ENCODE measurements at places on chromosomes 7 and 10. TPM values are rescaled to one million over a fixed set of nuclear protein-coding genes. Genes with fewer than 3 reads are reported as not detected.

DNA sequence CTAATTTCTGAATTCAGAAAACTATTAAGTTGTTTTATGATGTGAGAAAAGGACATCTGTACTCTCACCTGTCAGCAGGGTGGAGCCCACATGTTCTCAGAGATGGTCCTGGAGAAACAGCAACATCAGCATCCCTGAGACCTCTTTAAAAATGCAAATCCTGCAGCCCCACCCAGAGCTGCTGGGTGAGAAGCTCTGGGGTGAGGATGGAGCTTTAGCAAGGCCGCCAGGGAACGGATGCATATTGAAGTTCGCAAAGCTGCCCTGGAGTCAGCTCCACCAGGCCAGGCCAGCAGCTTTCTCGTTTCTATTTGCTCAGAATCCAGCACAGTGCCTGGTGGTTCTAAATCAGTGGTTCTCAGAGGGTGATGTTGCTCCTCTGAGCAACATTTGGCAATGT is 49.1 kb downstream of the PRKCQ start:
- no peak for DNase-seq

The GOLGA7B gene
- 0.15 TPM for polyA plus RNA-seq

- no peak for DNase-seq
Observed at GRCh38 chr7:87875151-87876039, 765 bp downstream of the SLC25A40 start.

- DNase-seq: no peak
Observed at GRCh38 chr7:57482-58255, 134.7 kb upstream of the FAM20C start.

DNA sequence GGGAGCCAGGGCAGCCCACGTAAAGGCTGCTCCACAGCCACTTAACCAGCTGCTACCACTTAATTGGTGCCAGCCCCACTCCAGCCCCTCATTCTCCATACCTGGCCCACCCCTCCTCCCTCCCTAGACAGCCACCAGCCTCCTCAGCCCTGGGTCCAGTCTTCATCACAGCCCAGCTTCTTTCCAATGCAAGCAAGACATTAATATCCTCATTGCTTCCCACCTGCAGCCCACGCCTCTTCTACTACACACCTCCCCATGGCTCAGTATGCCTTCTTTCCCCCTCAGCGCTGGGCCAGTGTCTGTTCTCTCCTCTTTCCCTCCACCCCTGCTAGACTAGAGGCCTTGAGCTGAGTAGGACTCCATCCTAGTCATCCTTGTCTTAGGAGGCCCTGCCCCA is 33.5 kb upstream of the UNC5B start:
- DNase-seq: no peak

GRCh38 chr10:86087716-86088115 is 278.9 kb downstream of the GRID1 start:
- DNase-seq: no peak

DNA sequence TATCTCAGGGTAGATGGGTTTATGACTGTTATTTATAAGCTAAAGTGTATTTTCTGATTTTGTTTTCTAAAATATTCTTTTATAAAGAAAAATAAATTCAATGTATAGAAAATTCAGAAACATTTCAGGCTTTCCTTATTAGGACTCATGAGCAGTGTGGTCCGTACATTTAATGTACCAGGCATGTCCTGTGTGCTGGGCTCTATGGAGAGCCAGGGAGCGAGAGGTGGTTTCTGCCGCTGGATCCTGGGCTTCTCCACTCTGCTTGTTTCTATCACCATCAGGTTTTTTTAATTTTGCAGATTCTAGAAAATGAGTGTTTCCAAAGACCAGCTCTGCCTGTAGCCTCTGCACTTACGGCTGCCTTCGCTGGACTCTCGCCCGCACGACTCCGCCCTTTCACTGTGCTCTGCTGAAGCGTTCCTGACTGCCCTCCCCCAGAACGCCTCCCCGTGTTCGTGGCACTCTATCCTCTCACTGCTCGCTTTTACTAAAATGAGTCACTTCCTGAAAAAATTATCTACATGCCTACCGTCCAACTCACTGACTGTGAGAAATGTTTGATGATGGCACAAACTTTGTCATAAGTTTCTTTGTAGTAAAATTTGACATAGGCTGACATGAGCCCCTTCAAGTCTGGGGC is 188.5 kb downstream of the ZMYND11 start:
- peak; percentile 77 for DNase-seq

The HOXA13 gene
- polyA plus RNA-seq: 6.2 TPM

- peak; percentile 24 for DNase-seq
Observed at GRCh38 chr10:25294032-25294926, 119.5 kb downstream of the GPR158 start.

The CPA2 gene
- 303 TPM for polyA plus RNA-seq

The PAX2 gene
- not detected for polyA plus RNA-seq

DNA sequence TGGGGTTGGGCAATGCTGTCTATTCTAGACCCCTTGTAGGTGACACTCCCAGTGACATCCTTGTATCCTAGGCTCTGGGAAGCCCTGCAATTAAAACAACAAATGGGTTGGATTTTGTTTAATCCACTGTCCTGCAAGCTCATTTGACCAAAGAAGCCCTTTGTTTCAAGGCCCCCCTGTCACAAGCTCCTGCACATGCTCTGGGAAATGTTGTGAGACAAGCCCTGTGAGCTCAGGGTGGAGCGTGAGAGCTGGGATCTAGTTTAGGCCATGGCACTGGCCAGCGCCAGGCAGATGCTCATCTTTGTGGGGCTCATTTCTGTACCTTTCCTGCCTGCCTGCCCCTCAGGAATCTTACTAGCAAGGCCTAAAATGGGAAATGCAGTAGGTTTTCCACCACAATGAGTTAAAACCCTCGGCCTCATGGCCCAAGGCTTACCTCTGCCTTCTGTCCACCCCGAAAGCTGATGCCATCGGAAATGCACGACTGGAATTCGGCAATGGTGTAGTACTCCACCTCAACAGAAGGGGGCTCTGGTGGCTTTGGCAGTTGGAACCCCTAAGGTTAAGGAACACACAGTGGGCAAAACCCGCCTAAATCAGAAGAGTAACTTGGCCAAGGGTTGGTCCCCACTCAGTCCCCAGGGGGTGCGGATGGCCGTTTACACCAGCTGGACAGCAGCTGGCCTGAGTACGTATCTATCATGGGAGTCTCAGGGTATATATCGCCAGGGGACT is 112.0 kb downstream of the NEURL1 start:
- no peak for DNase-seq

GRCh38 chr10:404346-404745 is 269.1 kb downstream of the ZMYND11 start:
- DNase-seq: peak; percentile 42

DNA sequence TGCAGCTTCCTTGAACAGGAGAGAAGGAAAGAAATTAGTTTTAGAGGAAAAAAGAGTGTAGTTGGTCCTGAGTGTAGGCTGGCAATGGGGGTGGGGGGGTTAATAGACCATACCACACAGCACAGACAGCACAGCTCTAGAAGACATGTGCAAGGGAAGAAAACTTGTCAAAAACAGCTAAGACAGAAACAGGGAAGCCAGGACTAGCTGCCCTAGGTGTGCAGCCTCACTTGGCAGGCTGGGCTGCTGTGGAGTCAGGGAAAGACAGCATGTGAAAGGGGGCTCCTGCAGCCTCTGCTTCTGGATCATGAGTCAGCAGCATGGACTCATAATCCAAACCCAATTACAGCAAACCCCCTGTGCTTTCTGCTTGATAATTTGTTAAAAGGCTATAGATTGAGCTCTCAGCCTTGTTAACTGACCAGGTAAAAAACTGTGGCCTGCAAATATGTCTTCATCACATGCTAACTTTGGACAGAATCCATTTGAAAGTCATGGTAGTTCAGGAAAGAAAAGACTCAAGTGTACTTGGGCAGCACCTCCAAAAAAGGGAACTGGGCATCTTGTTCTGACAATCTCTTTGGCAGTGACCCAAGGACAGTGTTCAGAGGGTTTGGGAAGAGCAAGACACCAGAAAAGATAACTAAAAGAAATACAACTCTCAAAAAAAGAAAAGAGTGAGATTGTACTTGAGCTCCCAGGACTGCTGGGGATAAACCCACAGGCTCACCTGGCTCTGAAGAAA is 142.2 kb upstream of the VWC2 start:
- no peak for DNase-seq

- DNase-seq: no peak
Observed at GRCh38 chr7:4167385-4167910, 514.6 kb upstream of the FOXK1 start.

DNA sequence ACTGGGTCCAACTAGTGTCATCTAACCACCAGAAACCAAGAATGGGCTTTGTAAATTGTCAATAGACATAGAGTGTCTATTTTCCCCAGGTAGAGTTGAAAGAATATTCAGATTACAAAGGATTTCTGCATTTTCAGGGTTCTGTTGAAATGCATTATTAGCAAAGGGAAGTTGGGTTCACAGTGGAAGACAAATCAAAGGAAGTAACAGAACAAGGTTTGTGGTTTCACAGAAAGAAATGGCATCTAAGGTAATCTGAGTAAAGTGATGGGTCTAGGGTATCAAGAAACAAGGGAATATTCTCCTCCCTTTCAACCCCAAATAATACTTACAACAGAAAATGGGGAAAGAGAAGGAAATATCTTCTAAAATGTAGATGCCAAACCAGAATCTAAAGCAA is 25.8 kb downstream of the CEP41 start:
- DNase-seq: no peak

The MGAM2 gene
- 1.6 TPM for polyA plus RNA-seq

DNA sequence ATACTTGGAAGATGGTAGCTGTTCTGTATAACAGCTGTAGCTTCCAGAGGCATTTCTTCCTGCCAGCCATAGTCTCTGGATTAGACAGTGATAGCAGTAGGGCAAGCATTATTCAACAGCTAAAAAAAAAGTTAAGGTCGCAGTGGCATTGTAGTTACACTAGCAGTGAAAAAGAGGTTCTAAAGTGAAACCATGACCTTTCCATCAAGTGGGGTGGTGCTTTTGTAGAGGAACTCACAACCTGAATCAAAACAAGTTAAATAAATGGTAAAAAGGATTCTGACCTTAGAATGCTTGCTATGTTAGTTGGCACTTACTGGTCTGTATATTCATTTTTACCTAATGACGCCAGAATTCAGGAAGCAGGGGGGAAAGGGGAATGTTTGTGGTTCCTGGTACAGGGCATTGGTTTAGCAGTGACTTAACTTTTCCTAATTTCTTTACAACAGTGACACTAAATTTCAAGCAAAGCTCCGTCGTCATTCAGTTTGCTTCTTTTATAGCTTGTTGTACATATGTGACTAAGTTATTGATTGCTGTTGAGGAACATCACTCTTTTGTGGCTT is 55.0 kb downstream of the GBF1 start:
- no peak for DNase-seq

DNA sequence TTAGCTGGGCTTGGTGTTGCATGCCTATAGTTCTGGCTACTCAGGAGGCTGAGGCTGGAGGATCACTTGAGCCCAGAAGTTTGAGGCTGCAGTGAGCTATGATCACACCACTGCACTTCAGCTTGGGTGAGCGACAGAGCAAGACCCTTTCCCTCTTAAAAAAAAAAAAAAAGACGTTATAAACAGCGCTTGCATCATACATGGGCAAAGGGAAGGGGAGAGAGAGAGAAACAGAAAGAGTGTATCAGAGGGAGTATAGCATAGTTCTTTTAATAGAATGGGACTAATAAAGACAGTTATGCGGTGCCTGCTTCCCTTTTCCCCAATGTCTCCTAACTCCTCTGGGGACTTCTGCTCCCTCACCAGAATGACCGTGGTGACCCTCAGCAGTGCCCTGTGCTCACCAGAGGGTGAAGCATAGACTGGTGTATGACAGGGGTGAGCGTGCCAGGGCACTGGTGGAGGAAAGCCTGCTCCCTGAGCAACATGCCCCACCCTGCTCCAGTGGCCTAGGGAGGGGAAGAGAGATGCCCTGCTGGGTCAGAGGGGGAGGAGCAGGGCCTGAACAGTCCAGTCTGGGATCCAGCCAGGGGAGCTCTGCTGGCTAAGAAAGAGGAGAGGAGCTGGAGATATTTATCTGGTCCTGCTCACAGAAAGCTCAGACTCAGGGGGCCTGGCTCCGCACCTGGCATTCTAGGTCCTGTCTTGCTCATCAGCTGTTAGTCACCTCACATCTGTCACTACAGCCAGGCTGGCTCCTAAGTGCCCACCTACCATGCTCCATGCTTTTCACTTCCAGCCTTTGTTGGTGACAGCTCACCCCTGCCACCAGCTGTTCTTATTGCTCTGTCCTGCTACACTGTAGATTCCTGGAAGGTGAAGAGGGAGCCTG is 2.2 kb downstream of the PDZD7 start:
- DNase-seq: no peak

GRCh38 chr7:137404660-137405317 is 61.3 kb upstream of the PTN start:
- no peak for DNase-seq

DNA sequence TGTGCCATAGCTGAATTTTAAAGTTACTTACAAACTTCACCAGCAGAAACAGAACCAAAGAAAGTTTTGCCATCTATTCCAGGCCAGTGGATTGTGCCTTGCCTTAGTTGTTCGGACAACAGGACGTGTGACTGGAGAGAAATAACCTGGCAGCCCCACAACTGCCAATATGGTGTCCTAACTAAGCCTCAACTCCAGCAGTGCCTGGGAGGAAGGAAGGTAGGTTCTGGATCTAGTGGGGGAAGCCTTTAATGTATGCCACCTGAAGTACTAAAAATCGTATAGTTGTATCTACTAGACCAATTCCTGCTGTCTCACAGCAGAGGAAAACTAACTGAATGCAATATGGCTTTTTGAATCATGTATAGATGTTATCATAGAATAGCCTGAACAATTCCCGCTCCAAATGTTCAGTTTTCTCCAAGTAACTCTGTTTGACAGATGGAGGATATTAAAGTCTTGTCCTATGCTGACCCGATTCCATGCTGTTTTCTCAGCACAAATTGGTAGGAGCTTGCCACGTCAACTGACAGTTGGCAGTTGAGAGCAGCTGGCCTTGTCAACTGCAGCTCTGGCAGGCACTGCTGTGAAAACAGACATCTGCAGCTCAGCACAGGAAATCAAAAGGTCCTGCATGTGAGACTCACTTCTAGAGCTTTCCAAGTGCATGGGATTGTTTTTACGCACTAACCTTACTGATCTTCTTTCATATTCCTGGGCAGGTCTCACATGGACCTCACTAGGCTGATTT is 84.5 kb upstream of the WNT16 start:
- DNase-seq: no peak

DNA sequence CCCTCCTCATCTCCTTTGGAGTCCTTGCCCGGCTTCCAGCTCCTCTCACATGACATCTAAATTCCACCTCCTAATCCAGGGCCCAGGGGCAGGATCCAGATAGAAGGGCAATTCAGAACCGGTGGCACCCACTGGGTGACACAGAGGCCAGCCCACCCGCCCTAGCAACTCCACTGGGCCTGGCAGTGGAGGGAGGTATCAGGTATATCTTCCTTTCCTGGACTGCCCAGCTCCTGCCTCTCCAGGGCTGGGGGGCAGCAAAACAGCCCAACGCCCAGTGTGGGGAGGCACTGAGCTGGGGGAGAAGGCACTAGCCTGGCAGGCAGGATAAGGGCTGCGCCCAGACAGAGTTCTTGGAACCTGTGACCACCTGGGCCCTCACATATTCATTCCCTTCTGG is 10.4 kb upstream of the TRIM8 start:
- DNase-seq: no peak

DNA sequence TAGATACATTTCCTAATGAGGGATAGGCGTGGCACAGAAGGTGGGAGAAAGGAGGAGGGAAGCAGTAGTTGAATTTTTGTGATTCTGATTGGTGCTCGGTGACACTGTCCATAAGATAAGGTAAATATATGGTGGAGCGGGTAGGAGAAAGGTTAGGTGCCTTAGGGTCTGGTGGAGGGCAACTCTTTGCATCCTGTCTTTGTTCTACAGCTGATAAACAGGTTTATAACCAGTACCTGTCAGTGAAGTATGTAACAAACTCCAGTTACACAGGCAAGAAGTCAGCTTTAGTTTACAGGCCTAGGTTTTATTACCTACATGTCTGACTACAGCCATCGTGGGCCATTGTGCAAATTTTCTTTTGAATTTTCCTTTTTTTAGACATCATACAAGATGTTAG is 10.9 kb upstream of the FAM180A start:
- DNase-seq: peak; percentile 21
